ENCODE measurements at places on chromosomes 6 and 20. TPM values are rescaled to one million over a fixed set of nuclear protein-coding genes. Genes with fewer than 3 reads are reported as not detected.

The PDE10A gene
- total RNA-seq = 36.1 TPM

The NT5E gene
- 44.8 TPM for total RNA-seq

The ANKRD66 gene
- not detected for total RNA-seq

The RIMS1 gene
- total RNA-seq = not detected
